ENCODE measurements at places on chromosomes 6 and 20.

GRCh38 chr6:89978749-89979145, 84.5 kb downstream of the GJA10 start:
- DNase-seq, result no peak

GRCh38 chr6:35296931-35297600, 552 bp upstream of the DEF6 start:
- DNase-seq, result no peak

- no peak for DNase-seq
Observed at GRCh38 chr20:39016041-39016440, 53.9 kb downstream of the DHX35 start.

DNA sequence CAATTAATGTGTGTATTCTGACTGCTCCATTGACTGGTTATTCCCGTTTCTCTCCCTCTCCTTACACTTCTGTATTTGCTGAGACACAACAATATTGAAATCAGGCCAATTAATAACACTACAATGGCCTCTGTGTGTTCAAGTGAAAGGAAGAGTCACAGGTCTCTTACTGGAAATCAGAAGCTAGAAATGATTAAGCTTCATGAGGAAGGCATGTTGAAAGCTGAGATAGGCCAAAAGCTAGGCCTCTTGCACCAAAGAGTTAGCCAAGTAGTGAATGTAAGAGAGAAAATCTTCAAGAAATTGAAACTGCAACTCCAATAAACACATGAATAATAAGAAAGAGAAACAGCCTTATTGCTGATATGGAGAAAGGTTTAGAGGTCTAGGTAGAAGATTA, 489.5 kb upstream of the CITED2 start:
- DNase-seq, result no peak

- DNase-seq, result no peak
Observed at GRCh38 chr6:141866731-141867497, 265.8 kb upstream of the GJE1 start.

DNA sequence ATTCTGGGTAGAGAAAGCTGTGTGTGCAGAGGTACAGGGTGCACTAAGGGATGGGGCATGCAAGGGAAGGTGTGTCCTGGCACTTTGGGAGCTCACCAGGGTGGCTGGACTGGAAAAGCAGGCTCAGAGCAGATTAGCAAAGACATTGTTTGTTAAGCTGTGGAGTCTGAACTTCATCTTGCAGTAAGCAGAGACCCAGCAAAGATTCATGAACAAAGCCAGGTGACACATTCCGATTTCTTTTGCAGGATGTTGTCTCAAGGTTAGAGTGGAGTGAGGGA, 28.8 kb downstream of the DUSP22 start:
- DNase-seq, result no peak

DNA sequence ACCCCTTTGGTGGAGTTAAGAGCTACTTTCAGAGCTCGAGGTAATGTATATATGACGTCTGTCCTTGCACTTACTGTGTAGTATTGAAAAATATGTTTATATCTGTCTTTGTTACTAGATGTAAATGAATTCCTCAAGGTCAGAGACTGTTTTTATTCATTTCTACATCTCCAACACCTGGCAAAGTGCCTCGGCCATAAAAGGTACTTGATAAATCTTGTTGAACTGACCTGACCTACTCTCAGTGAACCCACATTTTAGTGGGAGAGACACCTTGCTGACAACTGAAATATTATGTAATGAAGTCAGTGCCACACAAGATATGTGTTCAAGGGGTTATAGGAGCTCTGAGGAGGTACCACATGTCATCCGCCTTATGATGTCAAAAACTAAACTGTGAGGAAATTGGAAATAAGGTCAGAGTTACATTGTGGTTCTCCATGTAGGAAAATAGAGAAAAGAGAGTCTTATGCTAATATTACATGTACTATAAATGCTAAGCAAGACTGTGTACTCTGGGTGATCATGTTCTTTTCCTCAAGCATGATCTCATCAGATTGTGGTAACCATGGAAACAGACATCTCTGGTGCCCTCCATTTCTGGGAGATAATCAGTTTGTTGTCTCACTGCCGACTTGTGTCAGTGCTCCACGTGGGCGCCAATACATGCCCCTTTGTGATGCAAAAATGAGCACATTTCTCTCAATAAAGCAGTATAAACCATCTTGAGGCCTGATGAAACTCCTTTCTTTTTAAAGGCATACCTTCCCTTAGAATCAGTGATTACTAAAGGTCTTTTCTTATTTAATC, 5.7 kb upstream of the TMEM30A start:
- no peak for DNase-seq

DNA sequence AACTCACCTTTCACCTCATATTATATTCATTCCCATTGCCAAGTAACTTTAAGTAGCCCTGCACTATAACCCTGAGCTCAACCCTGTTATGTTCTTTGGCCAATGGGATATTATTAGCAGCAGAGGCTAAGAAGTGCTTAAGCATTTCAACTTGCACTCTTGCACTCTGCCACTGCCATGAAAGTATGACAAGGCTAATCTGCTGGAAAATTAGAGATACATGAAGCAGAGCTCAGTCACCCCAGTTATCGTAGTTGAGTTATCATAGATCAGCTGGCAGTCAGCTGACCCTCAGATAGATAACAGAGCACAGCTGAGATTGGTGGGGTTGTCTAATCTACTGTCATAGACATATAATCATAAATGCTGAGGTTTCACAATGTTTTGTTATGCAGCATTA, 209.4 kb upstream of the RUNX2 start:
- no peak for DNase-seq

DNA sequence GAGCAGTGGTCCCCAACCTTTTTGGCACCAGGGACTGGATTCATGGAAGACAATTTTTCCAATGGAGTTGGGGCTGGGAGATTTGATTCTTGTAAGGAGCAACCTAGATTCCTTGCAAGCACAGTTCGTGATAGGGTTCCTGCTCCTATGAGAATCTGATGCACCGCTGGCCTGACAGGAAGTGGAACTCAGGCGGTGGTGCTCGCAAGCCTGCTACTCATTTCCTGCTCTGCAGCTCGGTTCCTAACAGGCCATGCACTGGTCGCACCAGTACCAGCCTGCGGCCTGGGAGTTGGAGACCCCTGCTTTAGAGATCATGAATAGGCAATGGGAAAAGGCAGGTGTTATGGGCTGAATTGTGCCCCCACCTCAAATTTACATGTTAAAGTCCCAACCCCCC, 131.2 kb downstream of the PFDN4 start:
- no peak for DNase-seq

- peak; percentile 69 for DNase-seq
Observed at GRCh38 chr20:23889775-23890187, 10.2 kb upstream of the CST5 start.

DNA sequence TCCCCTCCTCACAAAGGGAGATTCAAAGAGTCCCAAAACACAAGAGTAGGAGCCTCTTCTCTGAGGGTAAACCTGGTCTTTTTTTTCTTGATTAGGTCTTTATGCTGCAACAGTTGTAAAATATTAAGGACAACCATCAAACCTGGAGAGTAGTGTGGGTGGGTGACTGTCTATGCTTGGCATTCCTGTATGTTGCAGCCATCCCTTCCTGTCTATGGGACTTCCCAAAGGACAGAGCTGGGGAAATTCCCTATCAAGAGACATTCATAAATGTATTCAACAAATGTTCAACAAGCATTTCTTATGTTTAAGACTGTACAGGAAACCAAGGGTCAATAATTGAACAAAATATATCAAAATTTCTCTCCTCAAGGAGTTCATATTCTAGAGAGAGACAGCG, 5.5 kb downstream of the BTN2A2 start:
- no peak for DNase-seq

DNA sequence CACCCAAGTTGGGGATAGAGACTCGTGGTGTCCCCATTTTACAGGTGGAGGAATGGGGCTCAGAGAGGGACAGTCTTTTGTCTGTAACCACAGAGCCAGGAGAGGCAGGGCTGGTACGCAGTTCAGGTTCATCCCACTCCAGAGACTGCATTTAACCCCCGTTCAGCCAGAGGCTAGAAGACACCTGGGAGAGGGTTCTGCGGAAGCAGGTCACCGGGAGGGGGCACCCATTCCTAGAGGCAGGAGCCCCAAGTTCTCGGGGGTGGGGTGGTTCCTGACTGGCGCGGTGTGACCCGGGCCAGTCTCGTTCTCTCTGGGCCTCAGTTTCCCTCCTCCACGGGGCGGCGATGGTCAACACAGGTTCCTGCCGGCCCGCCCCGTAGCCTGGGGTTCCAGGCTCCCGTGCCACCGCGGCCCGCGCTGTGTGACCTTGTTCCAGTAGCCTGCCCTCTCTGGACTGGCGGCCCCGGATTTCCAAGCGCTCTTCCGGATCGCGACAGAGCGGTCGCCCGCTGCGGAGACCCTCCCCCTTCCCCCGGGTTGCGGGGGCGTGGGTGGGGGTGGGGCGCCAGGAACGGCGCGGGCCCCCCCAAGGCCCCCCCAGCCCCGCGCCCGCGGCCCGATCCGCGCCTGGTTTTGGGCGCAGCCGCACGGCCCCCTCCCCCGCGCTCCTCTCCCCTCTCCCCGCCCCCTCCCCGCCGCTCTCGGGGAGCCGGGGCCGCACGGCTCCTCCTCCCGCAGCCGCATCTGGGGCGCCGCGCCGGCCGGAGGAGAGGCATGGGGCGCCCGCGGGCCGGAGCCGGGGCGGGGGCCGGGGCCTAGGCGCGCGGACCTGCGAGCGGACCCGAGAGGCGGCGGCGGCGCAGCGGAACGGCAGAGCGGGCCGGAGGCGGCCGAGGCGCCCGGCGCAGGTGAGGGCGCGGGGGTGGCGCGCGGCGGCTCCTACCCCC, at the start of gene DLGAP4:
Gene DLGAP4 (plus strand): TSS at position 738 of the 950 bp plus-strand sequence. CDS start 125,379 bp downstream, outside the sequence.
- no peak for DNase-seq

- no peak for DNase-seq
Observed at GRCh38 chr6:112259337-112259675, 4.9 kb upstream of the LAMA4 start.

DNA sequence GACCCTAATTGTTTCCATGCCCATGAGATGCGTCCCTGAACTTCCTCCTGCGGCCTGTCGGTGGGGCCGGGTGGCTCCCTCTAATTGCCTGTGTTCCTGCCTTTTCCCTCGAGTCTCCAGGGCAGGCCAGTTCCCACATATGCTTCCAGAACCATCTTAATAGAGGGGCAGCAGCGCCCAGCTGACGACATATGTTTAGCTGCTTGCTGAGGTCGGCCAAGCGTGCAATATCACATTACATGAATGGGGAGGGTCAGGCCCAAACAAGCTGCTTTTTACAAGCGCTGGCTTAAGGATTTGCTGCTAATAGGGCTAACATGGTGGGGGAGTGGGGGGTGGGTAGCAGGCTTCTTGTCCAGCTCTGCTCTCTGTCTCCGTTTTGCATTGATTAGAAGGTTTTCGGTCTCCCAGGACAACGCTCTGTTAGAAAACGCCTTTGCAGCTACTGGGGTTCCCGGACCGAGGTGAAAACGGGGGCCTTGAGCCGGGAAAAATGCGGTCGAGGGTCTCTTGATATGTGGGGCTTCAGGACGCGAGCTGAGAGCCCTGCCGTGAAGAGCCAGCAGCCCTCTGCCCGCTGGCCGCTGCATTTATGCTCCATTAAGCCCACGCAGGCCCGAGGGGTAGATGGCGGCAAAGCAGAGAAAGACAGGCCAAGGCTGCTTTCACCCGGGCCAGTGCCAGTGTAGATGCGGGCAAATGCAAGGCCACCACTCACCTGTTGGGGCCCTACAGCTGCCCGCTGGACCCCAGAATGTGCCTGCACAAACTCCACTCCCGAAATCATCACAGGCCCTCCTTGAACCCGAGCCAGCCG, 308.5 kb downstream of the BMP7 start:
- DNase-seq, result no peak

GRCh38 chr6:118467181-118467580, 80.9 kb upstream of the PLN start:
- DNase-seq, result no peak

GRCh38 chr20:37240337-37241067, 21.1 kb downstream of the GHRH start:
- DNase-seq, result no peak

GRCh38 chr6:77455271-77455670, 8.0 kb downstream of the HTR1B start:
- DNase-seq, result no peak

- no peak for DNase-seq
Observed at GRCh38 chr20:49614338-49615050, 46.6 kb upstream of the PTGIS start.

DNA sequence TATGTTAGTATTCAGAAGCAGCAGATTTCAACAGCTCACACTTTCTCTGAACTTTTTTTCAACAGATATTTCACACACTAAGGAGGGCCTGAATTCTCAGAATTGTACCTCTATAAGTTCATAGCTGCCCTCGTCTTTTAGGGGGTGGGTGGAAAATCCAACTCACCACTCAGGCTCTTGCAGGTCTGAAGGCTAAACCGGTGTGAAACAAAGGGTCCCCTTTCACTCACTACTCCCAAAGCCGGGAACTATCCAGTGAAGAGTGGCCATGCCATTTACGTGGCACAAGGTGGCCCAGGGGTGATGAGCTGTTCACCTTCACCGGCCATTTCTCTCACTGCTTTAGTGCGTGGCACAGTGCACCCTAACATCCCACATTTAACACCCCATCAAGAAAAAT, 24.2 kb downstream of the TBC1D7 start:
- DNase-seq, result no peak
